ENCODE measurements at places on chromosomes 3 and 15.

DNA sequence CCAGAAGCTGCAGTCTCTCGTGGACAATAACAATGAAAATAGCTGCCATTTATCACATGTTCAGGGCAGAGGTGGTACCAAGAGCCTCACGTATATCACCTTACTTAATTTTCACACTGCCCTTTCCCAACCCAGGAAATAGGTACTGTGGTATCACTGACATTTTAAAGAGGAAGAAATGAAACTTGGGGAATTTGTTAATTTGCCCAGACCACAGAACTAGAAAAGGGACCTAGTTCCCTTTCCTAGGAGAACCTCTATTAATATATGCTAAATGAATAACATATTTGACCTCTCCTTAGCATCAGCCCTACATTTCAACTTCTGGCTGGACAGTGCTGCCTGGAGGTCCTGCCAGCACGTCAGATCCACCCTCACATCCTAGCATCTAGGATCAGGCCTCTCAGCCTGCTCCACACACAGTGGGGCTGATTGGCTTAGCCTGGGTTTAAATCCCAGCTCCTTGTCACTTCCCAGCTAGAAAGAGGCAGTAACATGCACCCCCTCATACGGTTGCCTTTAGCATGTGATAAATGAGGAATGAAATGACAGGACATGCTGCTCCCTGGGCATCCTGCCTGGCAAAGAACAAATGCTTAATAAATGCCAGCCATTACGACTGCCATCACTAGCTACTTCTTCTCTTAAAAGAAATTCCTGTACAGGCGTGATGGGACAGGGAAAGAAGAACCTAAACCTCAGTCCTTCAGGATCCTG lies 95.1 kb upstream of the TNFAIP8L3 start:
- DNase-seq, result no peak

DNA sequence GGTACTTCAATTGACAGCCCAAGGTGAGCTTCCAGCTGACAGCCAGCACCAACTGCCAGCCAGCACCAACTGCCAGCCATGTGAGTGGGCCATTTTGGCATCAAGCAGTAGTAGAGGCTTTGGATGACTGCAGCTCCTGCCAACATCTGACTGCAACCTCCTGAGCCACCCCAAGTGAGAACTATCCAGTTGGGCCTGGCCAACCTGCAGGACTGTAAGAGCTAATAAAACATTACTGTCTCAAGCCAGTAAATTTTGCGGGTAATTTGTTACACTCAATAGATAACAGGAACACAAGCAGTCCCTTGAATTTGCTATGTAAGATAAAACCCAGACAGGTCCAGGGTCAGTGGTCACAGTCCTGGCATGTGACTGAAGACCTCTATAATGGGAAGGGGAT lies 29.7 kb downstream of the EPHB1 start:
- no peak for DNase-seq

DNA sequence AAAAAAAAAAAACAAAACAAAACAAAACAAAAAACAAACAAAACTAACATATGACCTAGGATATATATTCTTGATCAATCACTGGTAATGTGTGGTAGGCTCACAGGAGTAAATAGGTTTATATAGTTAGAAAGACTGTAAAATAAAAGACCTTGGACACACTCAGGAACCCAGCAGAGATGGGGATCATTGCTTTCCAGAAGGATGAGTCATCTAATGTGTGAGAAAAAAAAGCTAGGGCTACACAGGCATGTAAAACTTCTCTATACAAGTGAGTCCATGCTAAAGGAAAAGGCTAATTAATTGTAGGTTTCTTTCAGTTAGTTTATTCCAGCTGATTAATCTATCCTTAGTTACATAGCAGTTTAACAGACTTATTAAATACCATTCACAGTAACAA lies 710.3 kb upstream of the ARPP21 start:
- DNase-seq, result no peak

- DNase-seq, result no peak
These were observed 62.8 kb downstream of the RFX7 start for GRCh38 chr15:56180851-56181250.

GRCh38 chr15:40420793-40421192 lies 15.2 kb downstream of the IVD start:
- DNase-seq, result no peak

GRCh38 chr3:44883999-44884431 lies 9.6 kb downstream of the TGM4 start:
- DNase-seq, result no peak

DNA sequence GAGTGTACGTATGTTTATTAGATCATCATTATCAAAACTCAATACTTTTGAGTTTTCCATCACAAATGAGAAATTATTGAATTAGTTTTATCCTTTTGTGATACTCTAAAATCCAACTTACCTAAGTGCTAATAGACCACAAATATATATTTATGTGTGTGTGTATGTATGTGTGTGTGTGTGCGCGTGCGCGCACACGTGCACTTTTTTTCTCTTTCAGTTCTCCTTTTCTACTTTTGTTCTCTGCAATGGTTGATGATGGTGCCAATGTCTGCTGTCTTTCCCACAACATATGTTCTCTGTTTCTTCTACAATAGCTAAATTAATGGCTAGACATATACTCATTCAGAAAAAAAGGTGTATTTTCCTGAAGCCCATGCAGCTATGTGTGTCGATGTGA lies 571.6 kb upstream of the ARPP21 start:
- no peak for DNase-seq

DNA sequence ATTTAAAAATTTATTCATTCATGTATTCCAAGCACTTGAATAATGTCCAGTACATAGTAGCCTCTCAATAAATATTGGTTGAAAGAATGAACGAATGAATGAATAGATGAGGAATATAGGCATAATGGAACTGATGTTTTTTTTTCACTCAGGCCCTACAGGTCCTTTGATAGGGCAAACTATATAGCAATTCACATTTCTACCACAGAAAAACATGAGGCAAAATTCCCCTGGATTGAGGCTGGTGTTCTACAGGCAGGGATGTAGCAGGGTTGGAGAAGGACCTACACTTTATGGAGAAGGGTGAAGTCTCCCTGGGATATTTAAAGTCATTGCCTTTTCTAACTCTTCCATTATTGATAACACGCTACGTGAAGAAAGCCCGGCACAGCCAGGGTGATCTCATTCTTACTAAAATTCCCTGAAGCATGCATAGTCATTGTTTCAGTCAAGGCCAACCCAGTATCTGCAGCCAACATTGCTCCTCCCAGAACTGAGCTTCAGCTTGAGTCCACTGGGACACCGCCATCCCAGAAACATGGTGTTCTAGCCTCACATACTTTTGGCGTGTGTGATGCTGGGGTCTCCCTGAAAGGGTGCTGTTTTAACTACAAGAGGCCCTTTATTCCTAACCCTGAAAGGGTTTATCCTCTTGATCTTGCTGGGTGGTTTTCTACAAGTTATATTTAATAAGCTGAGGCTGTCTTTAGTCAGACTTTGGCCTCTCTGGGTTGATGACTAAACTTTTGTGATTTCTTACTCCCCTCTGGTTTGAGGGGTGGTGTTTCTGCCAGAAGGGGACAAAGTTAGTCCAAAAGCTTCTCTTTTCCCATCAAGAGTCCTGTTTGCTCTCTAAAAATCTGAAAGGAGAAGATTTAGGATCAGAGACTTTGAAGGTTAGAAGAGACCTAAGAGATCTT lies 25.9 kb upstream of the FBN1 start:
- no peak for DNase-seq

GRCh38 chr3:81197386-81197785 lies 564.1 kb downstream of the GBE1 start:
- DNase-seq, result no peak

- DNase-seq, result no peak
These were observed 25.3 kb upstream of the CORO2B start for GRCh38 chr15:68553314-68553993.

GRCh38 chr3:172107403-172107802 lies 68.0 kb downstream of the FNDC3B start:
- DNase-seq, result peak; percentile 67

- DNase-seq, result no peak
These were observed 9.0 kb downstream of the TMEM43 start for GRCh38 chr3:14133876-14134275.

DNA sequence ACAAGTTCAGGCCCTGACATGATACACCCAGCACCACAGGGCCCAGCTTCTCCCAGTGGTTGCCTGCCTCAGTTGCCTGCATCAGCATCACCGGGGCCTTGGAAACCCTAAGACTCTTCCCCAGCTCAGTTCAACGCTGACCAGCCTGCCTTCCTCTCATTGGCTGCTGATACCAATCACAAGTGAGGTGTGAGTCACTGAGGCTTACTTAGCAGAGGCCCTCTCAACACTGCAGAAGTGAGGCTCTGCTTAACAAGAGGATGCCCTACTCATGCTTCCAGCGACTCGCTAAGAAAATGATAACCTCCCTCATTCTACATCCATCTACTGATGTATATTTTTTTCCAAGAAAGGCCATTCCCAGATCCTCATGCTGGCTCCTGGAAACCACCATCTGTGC lies 151.9 kb downstream of the ADAMTS17 start:
- DNase-seq, result no peak

- no peak for DNase-seq
These were observed 537.5 kb downstream of the ROBO1 start for GRCh38 chr3:79230266-79230665.

- no peak for DNase-seq
These were observed 64.4 kb downstream of the ABI3BP start for GRCh38 chr3:100928638-100929428.

GRCh38 chr3:121995161-121996137 lies 26.6 kb downstream of the ILDR1 start:
- peak; percentile 80 for DNase-seq

- no peak for DNase-seq
These were observed 63.4 kb downstream of the CBLB start for GRCh38 chr3:105805404-105805803.

- DNase-seq, result no peak
These were observed 99.8 kb downstream of the TMEM108 start for GRCh38 chr3:133138017-133138416.

DNA sequence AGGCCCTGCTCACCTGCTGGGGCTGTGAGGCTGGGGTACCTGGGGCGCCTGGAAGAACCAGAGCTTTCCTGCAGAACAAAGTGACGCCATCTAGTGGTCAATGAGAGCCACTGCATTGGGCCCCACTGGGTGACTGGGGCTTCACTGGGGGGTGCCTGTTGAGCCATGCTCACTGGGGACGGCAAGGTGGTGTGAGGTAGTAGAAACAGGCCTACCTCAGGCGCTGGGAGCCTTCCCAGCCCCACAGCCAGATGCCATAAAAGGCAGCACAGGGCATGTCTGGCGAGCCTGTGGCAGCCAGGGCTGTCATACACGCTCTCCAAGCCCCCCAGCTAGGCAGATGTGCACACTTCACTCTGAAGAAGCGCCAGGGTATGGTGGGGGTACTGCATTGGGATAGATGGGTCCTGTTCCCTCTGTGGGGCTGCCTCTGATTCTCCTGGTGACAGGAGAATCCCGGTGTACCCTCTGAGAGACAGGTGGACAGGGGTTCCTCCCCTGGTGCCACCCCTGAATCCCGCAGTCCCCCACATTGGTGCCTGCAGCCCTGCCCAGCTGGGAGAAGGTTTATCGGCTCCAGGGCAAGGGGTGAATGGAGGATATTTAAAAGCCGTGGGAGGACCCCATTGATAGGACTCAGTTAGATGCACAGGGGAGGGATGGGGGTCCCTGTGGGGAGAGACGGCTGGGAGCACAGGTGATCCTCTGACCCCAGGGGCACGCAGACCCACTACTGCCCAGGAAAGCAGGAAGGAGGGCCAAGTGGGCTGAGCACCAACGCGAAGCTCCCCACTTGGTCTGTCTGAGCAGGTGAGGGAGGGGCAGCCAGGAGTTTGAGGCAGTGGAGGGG lies 178.8 kb downstream of the NSMCE3 start:
- DNase-seq, result peak; percentile 62

DNA sequence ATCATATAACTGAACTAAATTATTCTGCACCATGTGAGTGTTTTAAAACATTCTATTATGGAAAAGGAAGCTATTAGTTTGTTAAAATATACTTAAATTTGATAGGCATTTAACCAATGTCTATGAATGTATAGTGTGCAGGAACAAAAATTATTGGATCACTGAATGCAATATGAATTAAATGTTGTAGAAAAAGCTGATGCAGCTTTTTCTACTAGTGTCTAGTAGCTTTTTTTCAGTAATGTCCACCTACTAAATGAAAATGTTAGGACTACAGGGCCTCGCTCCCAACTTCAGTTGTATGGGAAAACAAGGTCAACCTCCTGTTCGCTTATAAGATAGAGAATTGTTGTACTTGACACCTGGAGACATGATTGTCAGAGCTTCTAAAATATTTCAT lies 335.0 kb downstream of the MECOM start:
- DNase-seq, result no peak

GRCh38 chr3:194095902-194096301 lies 40.0 kb upstream of the HES1 start:
- DNase-seq, result no peak

DNA sequence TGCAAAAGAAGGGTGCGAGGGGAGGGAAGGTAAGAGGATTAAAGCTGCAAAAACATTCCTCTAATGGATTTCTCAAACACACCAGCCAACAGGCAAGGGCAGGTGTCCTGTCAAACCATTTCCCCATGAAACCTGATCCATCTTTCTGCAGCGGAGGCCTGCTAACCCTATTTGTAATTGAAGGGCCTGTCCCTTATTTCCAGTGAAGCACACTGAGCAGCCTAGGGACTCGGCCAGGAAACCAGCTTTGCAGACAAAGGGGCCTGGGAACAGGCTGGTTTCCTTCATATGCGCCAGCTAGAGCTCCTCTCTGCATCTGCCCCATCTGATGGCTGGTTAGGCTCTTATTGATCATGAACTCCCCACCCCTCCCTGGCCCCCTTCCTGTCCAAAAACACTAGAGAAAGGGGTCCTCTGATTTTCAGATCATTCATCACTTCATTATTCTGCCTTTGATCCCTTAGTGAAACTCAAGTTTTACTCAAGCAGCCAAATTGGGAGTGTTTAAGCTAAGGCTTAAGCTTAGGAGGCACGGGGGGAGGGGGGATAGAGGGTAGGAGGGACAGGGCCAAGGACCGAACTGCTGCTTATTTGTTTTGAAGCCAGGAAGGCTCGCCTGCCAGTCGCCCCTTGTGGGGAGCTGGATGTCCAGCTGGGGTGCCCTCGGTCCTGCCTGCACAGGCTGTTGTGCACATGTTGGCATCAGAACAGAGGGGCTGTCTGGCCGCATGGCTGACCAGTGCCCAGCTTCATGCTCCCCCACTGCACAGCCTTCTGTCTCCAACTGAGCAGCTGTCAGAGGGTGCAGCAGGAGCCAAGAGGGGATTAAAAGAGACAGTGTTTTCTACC lies 53.1 kb downstream of the BOC start:
- no peak for DNase-seq

- no peak for DNase-seq
These were observed 142.0 kb downstream of the GABRB3 start for GRCh38 chr15:26630857-26631256.

GRCh38 chr3:139361276-139361675 lies 17.5 kb downstream of the MRPS22 start:
- DNase-seq, result no peak

GRCh38 chr3:150374975-150375374 lies 33.1 kb upstream of the TSC22D2 start:
- no peak for DNase-seq

All from hematopoietic multipotent progenitor cell treated with erythropoietin and hydrocortisone succinate and interleukin-3 and kit ligand, for 4 days (in vitro differentiated cells).